Aorta (tissue), 5 donors: ENCODE measurements at places on chromosomes 16 and 17. TPM values are rescaled to one million over a fixed set of nuclear protein-coding genes. Genes with fewer than 3 reads are reported as not detected.

DNA sequence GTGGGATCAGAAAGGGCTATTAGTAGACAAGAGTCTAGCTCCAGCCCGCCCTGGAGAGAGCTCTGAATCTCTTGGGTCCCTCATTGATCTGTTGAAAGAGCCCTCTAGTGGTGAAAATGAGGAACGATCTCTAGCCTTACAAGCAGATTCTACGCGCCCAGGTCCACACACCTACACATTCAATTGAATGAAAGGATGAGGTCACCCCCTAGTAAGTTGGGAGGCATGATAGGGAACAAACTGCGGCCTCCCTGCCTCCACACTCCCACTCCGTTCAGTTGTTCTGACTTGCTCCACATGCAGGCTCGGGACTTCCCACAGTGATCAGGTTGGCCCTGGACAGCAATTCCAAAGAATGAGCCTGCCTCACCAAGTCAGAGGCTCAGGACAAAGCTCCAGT lies 2.9 kb upstream of the CACNG3 start:
- no peaks in the 10 kb centered on the region for H3K36me3 ChIP-seq
- H3K4me1 ChIP-seq, result no peaks in the 10 kb centered on the region
- no peak for DNase-seq
- H3K27me3 ChIP-seq, result no peaks in the 10 kb centered on the region
- H3K27ac ChIP-seq, result no peak overlapping the region

GRCh38 chr16:1630450-1631213 lies 18.5 kb downstream of the CRAMP1 start:
- no peak overlapping the region for H3K4me3 ChIP-seq
- H3K36me3 ChIP-seq, result peaks cover 2% of the 10 kb centered on the region
- no peak for DNase-seq
- no peaks in the 10 kb centered on the region for H3K4me1 ChIP-seq
- no peak overlapping the region for H3K27ac ChIP-seq

DNA sequence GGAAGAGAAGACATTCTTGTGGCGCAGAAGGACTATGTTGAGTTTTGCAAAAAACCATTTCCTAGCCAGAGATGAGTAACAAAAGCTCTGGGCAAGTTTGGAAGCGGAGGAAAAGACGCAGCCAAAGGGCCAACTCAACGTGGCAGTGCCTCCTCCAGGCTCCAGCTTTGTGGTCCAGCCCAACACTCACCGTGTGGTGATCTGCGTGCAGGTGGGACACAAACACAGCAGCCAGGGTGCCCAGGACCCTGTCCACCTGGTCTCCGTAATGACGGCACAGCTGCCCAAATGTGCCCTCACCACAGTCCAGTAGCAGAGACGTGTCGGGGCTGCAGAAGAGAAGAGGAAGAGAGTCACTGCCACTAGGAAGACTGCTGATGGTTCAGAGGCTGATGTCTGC lies 21.5 kb downstream of the ELAC2 start:
- no peaks in the 10 kb centered on the region for H3K4me1 ChIP-seq
- H3K36me3 ChIP-seq, result peaks cover 26% of the 10 kb centered on the region
- no peaks in the 10 kb centered on the region for H3K27me3 ChIP-seq
- DNase-seq, result peak; percentile 37
- no peak overlapping the region for H3K4me3 ChIP-seq
- no peak overlapping the region for H3K27ac ChIP-seq

GRCh38 chr16:58459344-58460218 lies 40.4 kb upstream of the NDRG4 start:
- no peaks in the 10 kb centered on the region for H3K27me3 ChIP-seq
- H3K27ac ChIP-seq, result no peak overlapping the region
- H3K4me3 ChIP-seq, result no peak overlapping the region
- H3K4me1 ChIP-seq, result no peaks in the 10 kb centered on the region
- no peaks in the 10 kb centered on the region for H3K36me3 ChIP-seq

The SAMD14 gene
- polyA plus RNA-seq, result 3.8 TPM
